Immature natural killer cell (primary cell): ENCODE measurements at places on chromosomes 6 and 20. TPM values are rescaled to one million over a fixed set of nuclear protein-coding genes. Genes with fewer than 3 reads are reported as not detected.

- no peak for DNase-seq
Measured at GRCh38 chr6:157812425-157813171, 10.4 kb upstream of the SNX9 start.

RAET1G gene
- polyA plus RNA-seq = not detected

MCM8 gene
- polyA plus RNA-seq = 1.0 TPM

- no peak for DNase-seq
Measured at GRCh38 chr6:130934848-130935585, 107.8 kb downstream of the SMLR1 start.

DNA sequence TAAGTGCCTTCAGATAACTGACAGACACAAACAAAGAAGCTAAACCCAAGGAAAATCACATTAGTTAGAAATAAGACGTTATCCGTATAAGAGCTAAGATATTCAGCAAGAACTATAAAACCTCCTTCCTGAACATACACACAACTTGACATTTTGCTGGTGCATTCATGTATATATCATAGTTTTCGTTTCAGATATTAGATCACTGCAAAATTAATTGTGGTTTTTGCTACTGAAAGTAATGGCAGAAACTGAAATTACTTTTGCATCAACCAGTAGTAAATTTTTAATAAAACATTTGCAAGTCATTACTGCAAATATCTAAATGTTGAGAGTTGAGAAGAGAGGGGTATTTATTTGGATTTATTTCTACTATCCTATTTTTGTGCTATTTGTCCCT, 26.1 kb upstream of the KCNQ5 start:
- no peak for DNase-seq

- no peak for DNase-seq
Measured at GRCh38 chr20:2659547-2659946, 4.5 kb downstream of the IDH3B start.

GRCh38 chr20:53639647-53640440, 46.2 kb upstream of the ZNF217 start:
- no peak for DNase-seq

DNA sequence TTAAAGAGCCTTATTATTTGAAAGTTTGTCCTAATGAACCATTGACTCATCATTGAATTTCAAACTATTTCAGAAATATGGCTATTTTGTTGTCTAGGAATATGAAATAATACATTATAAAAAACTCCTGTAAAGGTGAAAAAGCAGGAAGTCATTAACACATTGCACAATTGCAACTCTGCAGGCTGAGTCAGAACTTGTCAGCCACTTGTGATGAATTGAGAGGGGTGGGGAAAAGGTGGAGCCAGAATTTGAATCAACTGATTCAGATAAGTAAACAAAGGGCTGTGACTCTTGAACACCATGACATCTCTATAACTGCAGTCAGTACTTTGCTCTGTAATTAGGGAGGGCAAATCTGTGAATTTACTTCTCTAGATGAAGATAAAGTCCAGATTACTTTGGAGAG, 6.0 kb downstream of the C6orf141 start:
- no peak for DNase-seq

DNA sequence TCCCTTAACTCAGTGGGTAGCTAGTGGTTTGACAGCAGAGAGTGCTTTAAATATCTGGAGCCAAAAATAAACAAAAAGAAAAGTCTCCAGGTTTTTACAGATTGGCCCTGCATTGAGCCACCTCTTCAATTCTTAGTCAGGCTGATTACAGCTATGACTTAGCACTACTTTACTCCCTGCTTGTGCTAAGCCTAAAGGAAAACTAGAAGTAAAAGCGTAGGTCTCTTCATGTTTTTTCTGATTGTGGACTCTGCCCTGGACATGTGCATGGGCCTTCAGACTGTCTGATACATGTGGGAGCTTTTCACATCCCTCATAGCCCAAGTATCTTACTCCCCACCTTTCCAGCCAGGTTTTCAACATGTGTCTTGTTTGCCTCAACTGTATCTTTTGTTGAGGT, 33.3 kb downstream of the KPNA5 start:
- DNase-seq = no peak

CLPSL1 gene
- not detected for polyA plus RNA-seq

GRCh38 chr6:157134402-157135047, 188.8 kb downstream of the TMEM242 start:
- no peak for DNase-seq

GRCh38 chr20:25009218-25010145, 16.9 kb upstream of the APMAP start:
- DNase-seq = no peak

DNA sequence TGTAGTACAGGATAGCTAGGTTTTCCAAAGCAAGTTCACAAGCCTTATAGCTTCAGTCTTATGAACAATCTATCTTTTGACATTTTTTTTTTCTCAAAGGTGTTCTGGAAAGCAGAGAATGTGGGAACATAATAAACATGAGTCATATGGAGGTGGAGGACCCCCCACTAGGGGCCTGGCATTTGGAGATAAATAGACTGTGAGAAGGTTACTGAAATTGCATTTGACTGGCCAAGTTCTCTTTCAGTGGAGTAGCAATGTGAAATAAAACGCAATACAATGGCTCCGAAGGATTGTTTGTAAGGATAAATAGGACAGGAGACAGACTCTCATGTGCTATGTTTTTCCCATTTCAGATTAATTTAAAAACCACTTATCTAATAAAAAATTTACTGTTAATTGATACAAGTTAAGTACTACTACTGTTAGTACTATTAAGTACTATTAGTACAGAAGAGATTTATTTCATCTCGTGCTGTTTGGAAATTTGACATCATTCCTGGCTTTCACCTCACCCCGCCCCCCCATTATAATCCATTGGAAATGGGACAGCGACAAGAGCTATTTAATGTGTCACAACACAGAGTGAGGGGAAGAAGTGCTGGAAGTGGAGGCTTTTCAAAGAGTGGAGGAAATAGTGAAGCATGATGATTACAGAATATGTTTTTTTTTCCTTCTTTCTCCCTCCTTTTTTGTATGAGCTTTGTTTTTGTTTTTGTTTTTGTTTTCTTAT, 122.6 kb upstream of the ID4 start:
- no peak for DNase-seq

FAM83B gene
- polyA plus RNA-seq = not detected

SLC25A27 gene
- polyA plus RNA-seq = not detected

DNA sequence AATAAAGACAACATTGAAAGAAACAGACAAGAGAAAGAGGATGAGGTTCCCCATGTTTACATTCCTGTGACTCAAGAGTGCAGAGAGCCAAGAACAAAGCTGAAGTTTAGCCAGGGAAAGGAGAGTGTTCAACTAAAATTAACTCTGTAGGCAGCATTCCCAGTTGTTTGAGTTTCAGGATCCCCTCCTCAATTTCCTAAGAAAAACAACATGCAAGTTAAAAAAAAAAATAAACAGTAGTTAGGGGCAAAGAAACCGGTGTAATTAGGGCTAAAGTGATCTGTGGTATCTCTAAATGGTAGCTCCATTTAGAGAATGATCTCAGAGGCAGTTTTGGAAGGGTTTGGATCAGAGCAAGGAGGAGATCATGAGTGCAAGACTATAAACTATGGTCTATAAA, 30.9 kb upstream of the RAB23 start:
- DNase-seq = no peak

DNA sequence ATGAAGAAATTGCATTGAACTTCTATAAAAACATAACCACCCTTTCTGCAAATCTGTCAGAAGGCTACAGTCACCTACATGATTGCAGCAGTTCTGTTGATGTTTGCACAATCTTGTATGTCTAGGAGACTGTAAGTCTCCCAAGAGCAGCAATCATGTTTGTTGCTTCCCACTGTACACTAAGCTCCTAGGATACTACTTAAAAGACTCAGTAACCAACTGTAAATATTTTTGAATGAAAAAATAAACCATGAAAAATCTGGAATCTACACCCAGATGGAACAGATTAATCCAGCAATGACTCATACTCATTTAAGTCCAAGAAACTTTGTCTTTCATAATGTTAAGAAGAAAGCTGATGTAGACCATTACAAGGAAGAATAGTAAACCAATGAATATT, 168.5 kb upstream of the ATXN1 start:
- DNase-seq = no peak

- DNase-seq = no peak
Measured at GRCh38 chr6:157157258-157157657, 166.1 kb downstream of the TMEM242 start.

DNA sequence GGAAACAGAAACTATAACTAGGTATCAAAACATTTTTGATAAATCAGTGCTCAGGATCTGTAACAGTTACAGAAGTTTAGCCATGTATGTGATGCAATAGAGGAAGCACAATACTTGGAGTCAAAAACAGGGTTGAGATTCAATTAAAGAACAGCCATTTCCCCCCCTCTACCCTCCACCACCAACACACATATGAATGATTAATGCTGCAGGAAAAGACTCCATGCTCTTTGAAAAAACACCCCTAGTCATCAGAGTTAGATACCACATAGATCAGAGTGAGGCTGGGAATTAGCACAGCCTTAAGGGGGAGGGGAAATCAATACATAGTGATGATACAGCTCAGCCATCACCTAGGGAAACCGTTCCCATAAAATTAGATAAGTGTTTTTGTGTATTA, 108.9 kb upstream of the EMILIN3 start:
- no peak for DNase-seq

MATN4 gene
- not detected for polyA plus RNA-seq

DNA sequence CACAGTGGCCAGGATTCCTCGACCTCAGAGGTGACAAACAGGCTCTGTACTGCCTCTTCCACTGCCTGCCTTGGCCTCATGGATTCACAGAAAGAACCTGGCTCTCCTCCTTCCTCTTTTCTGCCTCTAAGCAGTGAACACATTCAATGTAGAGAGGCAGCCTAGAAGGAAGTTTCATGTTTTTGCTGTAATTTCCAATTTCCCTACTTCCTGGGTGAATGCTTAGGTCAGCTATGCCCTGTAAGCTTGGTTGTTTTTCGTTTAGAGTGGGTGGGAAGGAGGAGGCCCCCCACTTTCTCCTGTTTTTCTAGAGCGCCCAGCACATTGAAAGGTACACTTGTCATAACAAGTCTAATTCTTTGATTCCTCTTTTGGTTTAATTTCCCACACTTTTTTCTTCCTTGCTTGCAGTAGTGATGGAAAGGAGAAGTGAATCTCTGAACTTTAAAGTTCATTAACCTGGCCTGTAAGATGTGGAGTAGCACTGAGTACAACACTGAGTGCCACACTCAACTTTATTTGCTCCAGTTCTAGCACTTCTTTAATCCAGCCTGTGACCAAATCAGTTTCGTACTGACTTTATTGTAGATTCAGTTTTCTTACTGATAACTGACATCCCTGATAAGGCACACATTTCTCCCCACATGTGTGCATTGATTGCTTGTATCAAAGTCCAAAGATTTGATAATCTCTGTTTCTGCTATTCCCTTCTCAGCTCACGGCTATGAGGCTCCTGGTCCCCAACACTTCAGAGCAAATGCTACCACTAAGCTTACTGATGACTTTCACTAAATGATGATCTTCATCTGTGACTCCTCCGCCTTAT, 100.0 kb upstream of the MAN1A1 start:
- no peak for DNase-seq

DNA sequence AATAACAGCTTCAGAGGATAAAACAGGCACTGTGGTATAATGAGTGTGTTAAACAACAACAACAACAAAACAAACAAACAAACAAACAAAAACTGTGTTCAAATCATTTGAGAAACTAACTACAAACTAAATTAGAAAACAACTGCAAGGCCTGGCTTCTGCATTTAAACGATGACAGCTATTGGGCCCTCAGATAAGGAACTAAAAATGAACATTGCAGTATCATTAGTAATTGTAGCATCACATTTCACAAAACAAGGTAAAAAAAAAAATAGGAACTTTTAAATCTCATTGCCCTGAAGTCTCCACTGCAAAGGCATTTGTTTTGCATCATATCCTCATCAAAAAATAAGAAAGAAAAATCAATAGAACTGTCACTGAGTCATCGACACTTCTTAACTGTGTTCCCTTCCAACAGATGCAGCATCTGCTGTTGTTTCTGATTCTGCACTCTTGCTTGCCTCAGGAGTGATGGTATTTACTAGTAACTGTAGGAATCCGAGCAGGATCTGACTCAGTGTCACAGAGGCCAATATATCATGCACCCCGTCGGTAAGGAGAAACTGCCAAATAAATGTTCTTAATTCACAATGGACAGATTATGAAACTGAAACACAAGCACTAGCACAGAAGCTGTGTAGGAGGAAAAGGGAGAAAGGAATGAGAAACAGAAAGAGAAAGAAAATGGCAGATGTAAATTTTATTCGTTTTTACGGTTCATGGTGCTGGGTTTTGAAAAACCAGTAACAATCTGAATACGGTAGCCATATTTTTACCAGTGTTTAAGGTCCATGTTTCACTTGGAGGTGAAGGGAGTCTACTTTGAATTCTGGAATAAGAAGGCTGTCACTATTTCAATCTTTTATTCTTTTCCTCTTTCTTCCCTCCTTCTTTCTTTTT, 365.7 kb upstream of the EPHA7 start:
- DNase-seq = no peak

GRCh38 chr20:4795394-4795793, 73.7 kb downstream of the PRND start:
- no peak for DNase-seq

CNR1 gene
- not detected for polyA plus RNA-seq

DNA sequence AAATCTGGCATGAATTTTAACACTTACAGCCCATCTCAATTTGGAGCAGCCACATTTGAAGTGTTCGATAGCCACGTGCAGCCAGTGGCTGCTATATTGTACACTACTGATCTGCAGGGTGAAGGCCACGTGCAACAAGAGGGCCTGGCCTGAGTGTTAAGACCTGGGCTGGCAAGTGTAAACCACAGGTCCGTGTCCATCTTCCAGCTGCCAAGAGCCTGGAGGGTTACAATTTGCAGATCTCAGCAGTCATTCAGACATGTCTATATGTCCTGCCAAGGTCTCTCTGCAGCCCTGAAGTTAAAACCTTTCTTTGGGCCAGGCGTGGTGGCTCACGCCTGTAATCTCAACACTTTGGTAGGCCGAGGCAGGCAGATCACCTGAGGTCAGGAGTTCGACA, 14.1 kb downstream of the SGK2 start:
- DNase-seq = no peak
